ENCODE measurements at places on chromosomes 1 and 21.

GRCh38 chr21:34882719-34883131 lies 166.4 kb downstream of the RUNX1 start:
- peak; percentile 69 for DNase-seq

DNA sequence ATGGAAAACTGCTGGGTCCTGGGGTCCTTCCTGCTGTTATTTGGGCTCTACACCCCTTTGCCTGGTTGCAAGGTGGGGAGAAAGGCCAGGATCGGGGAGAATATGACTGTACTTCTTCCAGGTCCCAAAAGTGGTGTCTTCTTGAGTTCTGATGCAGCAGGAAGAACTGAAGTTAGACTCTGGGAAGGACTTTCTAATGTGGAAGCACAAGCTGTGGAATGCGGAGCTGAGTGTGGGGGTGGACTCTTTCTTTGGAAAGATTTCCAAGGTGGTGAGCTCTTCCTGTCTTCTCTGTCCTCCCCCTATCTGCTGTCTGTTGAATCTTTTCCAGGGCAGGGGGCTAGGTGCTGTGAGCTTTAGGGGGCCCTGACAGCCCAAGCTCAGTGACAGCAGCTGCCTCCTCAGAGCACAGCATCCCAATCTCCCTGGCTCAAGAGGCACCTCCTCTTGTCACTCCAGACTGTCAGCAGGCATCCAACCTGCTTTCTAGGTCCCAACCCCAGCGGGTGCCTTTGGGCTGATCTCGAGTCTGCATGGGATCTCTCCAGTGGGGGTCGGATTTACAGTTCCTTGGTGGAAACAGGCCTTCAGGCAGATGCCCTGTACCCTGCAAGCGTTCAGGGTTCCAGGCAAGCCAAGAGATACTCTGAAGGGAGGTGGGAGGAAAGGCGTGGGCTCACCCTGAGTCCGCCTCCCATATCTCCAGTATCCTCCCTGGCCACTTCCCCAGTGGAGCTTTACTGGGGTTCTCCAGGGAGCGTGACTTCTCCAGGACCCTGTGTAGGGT lies 23.2 kb downstream of the ADORA1 start:
- no peak for DNase-seq

DNA sequence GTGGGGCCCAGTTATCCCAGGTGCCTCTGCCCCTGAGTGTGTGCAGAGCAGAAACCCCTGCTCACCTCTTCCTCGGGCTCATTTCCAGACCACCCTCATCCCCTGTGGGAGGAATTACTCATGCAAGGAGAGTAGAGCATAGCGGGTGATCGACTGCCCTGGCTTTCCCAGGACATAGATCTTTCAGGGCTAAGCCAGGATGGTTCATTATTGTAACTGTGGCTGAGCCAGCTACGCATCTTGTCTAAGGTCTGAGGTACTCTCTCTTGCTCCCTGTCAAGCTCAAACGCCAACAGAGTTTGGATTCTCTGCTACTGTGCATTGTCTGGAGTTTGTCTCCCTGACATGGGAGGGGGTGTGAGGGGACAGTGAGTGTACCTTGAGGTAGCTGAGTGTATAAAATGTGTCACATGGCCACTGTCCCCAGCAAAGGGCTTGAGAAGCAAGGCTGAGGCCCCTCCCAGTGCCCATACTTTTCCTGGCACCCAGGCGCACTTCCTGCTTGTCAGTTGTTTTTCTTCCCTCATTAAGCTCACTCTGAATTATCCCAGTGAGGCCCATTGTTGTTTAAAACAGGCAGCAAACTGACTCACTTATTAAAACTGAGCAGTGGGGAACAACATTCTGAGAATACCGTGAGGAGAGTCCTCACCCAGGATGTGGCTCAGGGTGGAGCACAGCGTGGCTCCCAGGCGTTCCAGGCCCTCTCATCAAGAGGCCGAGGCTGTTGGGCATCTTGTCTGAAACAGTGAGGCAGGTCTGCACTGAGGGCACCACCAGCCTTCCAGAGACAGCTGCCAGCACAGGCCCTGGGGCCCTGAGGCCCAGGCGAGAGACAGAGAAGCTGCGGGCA lies 92.9 kb downstream of the LAMC2 start:
- peak; percentile 23 for DNase-seq

- no peak for DNase-seq
These were observed 397.9 kb upstream of the NR5A2 start for GRCh38 chr1:199629624-199630023.

DNA sequence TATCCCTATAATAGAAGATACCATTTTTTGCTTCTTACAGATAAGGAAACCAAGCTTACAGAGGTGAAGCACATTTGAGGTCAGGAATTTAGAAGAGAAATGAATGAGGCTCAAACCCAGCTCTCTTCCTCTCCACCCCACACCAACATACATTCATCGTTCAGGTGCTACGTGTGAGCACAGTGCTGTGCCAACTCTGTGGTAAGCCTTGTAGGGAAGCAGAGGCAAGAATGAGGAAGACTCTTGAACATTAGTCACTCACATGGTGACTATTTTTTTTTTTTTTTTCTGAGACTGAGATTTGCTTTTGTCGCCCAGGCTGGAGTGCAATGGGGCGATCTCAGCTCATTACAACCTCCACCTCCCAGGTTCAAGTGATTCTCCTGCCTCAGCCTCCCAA lies 314.0 kb downstream of the NTNG1 start:
- peak; percentile 55 for DNase-seq

DNA sequence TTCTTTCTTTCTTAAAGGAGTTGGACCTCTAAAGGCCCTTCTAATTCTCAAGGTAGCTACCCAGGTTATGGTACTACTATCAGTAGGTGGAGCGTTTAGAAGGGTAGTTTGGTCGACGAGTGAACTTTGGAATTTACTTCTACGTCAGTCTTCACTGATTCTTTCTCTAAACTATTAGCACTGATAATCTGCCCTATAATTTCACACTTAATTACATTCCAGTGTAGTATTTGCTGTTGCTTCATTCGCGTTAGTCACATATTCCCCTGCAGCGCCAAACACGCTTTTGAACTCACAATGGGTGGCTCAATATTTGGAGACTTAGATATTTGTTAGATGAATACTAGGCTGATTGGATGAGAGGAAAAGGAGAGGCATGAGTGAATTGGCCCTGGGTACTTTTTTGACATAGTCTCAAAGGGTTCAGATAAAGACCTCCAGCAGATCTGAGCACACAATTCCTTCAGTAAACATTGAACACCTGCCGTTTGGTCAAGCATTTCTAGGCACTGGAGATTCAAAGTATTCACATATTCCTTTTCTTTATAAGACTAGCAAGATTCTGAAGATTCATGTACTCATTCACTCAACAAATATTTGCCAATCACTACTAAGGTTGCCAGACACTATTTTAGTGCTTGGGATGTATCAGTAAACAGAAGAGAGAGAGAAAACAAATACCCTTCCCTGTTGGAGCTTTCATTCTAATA lies 929 bp upstream of the FOXJ3 start:
- peak; percentile 55 for DNase-seq

- DNase-seq, result no peak
These were observed 14.3 kb downstream of the CD2 start for GRCh38 chr1:116768416-116769103.

DNA sequence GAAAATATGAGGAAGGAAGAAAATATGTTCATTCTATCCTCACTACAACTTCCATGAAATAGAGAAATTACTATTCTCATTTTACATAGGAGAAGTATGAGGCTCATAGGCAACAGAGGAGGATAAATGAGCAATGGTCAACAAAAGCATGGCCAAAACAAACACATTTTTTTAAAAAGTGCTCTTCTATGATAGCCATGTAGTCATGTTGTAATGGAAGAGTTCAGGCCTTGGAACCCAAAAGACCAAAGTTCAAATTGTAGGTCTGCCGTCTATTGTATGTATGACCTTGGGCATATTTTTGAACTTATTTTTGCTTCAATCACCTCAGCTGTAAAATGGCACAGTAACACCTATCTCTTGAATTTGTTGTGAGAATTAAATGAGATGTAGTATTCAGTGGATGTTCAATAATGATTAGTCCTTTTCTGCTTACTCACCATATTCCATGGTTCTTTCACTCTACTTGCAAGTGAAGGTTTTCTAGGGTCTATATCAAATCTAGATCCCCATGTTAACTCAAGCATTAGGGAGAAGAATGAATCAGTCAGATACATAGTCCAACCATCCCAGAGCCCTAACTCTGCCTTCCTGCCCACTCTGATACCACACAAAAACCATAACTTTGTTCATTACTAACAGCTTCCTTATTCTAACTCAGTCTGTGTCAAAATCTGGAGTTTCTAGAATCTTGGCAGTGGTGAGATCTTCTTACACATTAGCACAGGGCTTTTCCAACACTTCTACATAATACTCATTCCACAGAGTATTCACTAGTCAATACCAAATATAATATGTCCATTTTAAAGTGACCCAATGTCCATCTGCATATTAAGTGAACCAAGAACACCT lies 353.2 kb downstream of the PLPP3 start:
- peak; percentile 69 for DNase-seq

GRCh38 chr1:88101041-88101440 lies 583.0 kb upstream of the PKN2 start:
- no peak for DNase-seq

GRCh38 chr1:61055110-61055614 lies 27.2 kb upstream of the NFIA start:
- no peak for DNase-seq

GRCh38 chr1:30412241-30413110 lies 310.9 kb downstream of the MATN1 start:
- peak; percentile 22 for DNase-seq

DNA sequence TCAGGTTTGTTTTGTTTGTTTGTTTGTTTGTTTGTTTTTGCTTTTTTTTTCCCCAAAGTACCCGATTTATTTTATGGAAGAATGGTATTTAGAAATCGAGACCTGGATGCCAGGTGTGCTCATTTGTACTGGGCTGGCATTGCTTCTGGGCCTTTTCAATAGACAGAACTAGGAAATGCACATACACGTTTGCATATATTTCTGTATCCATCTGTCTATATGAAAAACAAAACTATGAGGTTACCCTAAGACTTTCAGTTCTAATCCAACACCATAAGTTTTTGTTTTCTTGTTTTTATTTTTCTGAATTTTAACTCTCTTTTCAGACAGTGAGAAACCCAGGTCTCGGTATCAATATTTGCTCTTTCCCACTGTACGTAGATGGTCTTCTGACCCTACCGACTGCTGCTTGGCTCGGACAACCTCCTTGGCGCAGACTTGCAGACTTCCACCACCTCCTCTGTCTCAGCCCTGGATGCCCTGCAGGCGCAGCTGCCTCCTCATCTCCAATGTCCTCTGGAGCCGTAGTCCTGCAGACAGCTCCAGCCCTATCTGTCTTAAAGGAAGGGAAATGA lies 171.7 kb downstream of the NEK7 start:
- no peak for DNase-seq

- no peak for DNase-seq
These were observed 315.0 kb upstream of the CAMK1G start for GRCh38 chr1:209268479-209268878.

DNA sequence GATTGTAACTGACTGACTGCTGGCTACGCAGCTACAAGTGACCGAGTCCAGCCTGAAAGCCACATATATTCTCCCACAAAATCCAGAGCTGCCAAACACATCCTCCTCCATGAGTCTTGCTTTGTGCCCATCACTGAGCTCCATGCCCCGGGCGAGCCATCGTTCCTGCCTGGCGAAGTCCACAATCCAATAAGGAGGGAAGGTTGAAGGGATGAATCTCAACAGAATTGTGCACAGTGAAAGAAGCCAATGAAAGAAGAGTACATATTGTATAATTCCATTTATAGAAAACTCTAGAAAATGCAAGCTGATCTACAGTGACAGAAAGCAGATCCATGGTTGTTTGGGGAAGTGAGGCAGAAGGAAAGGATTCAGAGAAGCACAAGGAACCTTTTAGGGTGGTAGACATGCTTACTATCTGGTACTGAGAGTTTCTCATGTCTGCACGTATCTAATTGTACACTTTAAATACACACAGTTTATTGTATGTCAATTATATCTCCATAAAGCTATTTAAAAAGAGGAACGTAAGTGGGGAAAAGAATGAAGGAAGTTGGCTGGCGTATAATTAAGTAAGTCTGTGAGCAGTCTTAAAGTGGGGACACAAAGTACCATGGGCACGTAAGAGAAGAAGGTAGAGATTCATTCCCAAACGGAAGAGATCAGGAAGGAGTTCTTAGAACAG lies 115.9 kb upstream of the JUN start:
- DNase-seq, result no peak

DNA sequence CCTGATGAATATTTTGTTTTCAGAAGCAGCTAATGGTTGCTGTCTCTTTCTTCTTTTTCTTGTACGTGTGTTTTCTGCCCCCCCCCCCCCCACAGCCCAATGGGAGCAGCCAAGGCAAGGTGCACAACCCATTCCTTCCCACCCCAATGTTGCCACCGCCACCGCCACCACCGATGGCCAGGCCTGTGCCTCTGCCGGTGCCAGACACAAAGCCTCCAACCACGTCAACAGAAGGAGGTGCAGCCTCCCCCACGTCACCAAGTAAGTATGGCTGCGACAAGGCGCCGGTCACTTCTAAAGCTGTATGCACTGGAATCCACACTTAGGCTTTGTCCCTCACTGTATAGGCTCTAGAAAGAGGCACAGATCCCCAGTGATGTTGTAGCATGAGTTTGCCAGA lies 318.5 kb downstream of the TM2D1 start:
- DNase-seq, result no peak

DNA sequence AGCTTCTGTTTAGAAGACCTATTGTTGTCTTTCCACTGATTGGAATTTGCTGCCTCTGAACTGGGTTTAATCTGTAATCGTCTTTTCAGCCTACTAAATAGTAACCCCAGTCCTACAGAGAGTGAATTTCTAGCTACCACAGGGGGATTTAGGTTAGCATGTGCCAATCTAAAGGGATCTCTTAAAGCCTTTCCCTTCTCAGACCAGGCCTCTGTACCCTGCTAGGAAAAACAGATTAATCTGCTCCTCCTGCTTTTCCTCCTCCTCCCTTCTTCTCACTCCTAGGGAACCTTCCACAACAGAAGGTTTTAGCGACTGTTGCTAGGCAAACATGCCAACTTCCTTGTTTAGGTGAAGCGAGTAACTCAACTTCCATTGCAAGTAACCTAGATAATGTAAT lies 1.3 kb upstream of the RC3H1 start:
- DNase-seq, result peak; percentile 48

DNA sequence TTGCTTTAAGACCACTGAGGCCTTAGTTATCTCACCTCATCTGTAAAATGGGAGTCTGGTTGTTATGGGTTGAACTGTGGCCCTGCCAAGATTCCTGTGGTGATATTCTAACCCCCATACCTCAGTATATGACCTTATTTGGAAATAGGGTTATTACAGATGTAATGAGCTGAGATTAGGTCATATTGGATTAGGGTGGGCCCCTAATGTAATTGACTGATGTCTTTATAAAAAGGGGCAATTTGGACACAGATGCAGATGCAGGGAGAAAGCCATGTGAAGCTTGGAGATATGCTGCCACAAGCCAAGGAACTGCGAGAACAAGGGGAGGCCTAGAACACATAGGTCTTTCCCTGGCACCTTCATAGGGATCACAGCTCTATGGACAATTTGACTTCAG lies 3.9 kb downstream of the C1orf87 start:
- DNase-seq, result no peak
